ENCODE measurements at places on chromosomes 5 and 9.

- DNase-seq, result no peak
Measured at GRCh38 chr5:6681682-6682081, 31.6 kb upstream of the TENT4A start.

DNA sequence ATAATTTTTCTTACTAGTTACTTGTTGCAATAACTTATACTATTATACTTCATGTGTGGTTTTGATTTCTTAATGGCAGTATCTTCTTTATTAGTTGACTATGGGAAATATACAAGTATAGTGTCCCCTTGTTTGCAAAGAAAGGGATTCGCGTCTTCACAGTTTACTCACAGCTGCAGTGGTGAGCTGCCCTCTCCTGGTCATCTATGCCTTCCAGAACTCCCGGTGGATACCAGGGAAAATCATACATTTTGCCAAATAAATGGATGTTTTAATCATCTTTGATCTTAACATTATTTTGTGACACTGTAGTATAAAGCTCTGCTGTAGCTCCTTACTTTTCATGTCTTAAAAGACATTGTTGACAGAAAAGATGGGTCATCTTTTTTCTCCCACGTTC lies 142.0 kb downstream of the ZCCHC7 start:
- no peak for DNase-seq

DNA sequence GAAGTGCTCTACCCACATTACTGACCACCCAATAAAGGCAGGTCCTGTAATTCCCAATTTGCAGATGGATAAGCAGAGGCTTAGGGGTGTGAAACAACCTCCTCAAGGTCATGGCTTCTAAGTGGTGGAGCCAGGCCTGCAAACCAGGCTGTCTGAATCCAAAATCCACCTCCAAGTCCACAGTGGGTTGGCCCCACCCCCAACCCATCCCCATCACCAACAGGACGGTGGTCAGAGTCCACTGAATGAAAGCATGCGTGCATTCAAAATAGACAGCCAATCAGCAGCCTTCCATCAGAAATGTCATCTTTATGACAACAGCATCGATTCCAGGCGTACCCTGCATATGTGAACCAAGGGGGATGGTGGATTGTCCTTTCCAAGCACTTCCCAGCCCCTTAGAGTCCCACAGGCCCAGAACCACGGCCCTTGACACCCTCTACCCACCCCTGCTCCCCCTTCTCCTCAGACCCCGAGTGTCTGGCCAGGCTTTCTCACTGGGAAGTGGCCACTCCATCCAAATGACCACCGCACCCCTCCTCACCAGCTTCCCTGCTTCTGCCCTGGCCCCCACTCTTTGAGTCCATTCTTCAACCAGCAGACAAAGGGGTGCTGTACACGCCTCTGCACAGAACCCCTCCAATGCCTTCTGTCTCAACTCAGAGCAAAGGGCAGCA lies 133.1 kb downstream of the KCNIP1 start:
- no peak for DNase-seq

GRCh38 chr9:68941780-68942459 lies 72.0 kb downstream of the PRKACG start:
- DNase-seq, result no peak

DNA sequence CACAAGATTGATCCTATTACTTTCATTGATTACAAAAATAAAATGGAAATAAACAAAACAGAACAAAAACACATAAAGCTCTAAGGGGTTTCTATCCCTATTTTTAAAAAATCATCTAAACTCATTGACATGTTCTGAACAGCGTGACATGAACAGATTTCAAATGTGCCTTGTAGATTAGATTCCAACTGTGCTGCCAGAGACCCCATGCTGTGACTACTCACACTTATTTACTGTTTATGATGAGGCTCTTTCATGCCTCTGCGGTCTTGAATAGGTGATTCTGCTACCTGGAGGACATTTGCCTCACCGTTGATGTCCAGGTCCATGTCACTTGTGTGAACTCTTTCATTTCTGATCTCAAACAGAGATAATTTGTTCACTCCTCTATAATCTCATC lies 990.2 kb downstream of the CDH12 start:
- no peak for DNase-seq

DNA sequence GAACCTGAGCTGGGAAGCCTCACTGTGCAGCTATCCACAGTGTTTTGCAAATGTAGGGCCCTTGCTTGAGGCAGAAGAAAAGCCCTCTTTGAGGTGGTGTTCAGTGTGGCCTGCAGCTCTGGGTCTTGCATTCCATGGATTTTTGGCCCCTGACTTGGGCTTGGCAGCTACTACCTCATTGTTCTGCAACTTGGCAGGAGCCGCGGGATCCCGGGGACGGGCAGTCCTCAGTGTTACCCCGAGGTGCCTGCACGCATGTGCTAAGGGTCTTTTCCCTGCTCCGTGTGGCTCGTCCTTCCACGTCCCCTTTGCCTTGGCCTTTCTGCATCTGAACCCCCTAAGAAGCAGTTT lies 39.8 kb downstream of the NEK6 start:
- DNase-seq, result no peak

- DNase-seq, result no peak
Measured at GRCh38 chr5:139638090-139638735, 9.9 kb upstream of the CXXC5 start.

GRCh38 chr9:91867740-91868139 lies 82.3 kb downstream of the ROR2 start:
- no peak for DNase-seq

DNA sequence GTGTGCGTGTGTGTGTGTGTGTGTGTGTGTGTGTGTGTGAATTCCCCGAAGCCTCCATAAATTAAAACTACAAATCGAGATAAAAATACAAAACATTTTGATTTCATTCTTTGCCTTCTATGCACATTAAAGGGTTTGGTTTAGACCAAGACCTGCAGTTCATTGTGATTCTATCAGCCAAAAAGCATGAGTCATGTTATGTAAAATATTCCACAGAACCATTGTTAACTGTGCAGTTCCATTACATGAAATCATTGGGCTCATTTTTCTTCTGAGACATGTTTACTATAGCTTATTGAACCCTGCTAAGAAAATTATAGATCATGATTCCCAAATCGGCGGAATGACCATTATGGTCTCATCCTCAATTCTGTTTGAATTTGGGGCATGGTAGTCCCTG lies 11.7 kb downstream of the CAVIN4 start:
- DNase-seq, result no peak

- no peak for DNase-seq
Measured at GRCh38 chr9:93265972-93266371, 82.0 kb downstream of the WNK2 start.

- no peak for DNase-seq
Measured at GRCh38 chr5:23631302-23632045, 124.1 kb downstream of the PRDM9 start.

- DNase-seq, result no peak
Measured at GRCh38 chr5:163565931-163566608, 60.7 kb downstream of the MAT2B start.

DNA sequence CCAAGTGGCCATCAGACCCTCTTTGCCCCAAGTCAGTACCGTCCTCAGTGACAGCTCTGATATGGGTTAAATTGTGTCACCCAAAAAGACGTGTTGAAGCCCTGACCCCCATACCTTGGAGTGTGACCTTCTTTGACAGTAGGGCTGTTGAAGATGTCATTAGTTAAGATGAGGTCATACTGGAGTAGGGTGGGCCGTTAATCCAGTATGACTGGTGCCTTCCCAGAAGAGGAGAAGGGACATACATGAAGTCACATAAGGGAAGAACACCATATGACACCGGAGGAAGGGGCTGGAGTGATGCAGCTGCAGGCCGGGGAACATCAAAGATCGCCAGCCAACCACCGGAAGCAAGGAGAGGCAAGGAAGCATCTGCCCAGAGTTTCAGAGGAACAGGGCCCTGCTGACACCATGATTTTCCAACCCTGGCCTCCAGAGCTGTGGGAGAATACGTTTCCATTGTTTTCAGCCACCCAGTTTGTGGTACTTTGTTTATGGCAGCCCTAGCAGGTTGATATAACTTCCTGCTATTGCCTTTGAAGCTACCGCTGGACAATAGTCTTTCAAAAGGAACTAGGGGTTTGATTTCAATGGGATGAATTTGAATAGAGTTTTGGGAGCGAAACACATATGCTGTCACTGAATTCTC lies 36.4 kb upstream of the CPEB4 start:
- no peak for DNase-seq
